A673 (cell line): ENCODE measurements at places on chromosomes 5 and 9.

DNA sequence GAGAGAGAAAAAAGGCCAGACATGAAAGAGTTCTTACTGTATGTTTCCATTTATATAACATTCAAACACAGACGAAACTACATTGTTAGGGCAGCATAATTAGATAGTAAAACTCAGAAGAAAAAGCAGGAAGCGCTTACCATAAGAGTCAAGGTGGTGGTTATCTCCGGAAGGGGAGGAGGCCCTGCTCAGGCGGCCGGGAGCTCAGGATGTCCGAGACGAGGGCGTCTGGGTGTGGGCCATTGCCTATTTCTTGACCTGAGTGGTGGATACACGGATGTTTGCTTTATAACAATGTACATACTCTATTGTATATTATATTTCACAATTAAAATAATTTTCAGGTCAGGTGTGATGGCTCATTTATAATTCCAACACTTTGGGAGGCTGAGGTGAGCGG, 80.9 kb upstream of the COL5A1 start:
- DNase-seq = no peak

GRCh38 chr5:154395407-154396106, 50.2 kb upstream of the SAP30L start:
- no peak for DNase-seq

- DNase-seq = no peak
These were observed 7.0 kb upstream of the C9 start for GRCh38 chr5:39371367-39371635.

GRCh38 chr5:81884871-81885270, 87.0 kb upstream of the ATG10 start:
- DNase-seq = no peak

DNA sequence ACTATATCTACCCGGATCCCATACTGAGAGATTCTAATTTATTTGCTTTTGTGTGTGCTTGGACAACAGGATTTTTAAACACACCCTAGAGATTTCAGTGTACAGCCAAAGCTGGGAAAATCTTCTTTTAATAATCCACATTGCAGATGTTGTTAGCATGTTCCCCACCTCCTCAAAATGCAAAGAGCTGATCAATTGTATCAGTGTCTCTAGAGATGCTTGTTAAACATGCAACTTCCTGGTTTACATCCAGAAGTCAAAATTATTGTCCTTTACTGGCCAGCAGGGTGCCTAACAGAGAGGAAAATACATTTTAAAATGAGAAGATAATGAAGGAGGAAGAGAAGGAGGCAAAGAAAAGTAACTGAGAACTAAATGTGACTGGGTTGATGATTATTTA, 793.3 kb downstream of the SEMA5A start:
- no peak for DNase-seq
